ENCODE measurements at places on chromosomes 5 and 9.

DNA sequence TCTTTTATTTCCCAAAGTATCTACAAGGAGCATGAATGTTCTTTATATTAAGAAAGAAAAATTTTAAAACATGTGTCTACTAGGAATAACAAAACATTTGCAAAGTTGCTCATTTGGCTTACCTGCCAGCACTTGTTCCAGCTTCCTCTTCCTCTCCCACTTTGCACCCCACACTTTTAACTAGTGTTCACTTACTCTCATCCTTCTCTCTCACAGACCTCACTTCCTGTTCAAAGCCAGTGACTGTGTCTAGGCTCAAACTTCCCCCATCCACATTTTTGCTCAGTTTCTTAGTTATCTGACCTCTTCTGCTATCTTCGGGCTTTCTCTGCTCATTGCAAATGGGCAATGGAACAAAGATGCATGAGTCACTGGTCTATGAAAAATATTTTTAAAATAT is 512.2 kb upstream of the ZNF462 start:
- no peak for DNase-seq

DNA sequence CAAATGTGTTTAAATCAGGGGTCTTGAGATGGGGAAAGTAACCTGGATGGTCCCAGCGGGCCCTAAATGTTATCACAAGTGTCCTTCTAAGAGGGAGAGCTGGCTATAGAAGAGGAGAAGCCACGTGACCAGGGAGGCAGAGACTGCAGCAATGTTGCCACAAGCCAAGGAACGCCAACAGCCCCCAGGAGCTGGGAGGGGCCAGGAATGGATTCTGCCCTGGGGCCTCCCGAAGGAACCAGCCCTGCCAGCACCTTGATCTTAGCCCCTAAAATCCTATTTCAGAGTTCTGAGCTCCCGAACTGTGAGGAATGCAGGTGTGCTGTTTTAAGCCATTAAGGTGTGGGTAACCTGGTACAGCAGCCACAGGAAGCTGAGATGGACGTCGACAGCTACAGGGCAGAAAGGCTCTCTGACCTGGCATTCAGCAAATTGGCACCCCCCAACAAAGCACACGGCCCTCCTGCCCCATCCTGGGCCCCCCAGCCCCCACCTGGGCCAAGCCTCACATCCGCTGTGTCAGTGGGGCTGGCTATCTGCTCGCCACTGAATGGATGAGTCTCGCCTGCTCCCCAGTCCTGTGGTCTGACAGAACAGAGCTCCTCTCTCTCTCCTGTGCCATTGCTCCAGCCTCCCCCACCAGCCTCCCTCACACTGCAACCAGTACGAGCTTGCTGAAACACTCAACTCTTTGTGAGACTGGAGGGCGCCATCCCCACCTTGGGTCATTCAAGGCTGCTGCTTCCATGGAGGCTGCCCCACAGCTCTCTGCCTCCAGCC is 78.8 kb downstream of the ADAMTS2 start:
- DNase-seq, result no peak

- no peak for DNase-seq
Measured at GRCh38 chr5:131129306-131129705, 35.8 kb downstream of the HINT1 start.

DNA sequence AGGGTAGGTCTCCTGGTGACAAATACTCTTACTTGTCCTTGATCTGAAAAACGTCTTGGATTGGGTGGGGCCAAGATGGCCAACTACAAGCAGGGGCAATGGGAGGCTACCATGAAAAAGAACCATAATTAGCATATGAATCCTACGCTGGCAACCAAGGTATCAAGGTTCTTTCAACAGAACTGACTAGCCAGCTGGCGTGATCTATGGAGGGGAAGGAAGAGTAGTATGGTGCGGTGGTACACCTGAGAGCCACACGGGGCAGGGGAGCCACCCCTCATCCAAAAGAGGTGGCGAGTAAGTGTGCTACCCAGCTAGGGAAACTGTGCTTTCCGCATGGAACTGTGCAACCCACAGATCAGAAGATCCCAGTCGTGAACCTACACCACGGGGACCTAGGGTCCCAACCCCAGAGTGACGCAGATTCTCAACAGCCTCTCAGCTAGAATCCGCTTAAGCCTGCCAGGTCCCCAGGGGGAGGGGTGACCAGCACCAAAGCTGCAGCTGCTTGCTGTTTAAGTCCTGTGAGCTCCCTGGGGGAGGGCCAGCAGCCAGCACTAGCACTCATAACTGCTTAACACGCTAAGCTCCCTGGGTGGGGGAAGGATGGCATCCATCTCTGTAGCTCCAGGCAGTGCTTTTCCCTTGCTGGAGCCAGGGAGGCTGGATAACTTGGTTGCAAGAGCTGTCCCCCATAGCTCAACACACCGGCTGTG is 334.8 kb downstream of the FBXL17 start:
- no peak for DNase-seq

- DNase-seq, result no peak
Measured at GRCh38 chr9:97767891-97768290, 70.8 kb upstream of the XPA start.

GRCh38 chr9:16704116-16705110 is 166.1 kb downstream of the BNC2 start:
- DNase-seq, result no peak

GRCh38 chr5:35618781-35619180 is 1.1 kb downstream of the SPEF2 start:
- DNase-seq, result no peak

DNA sequence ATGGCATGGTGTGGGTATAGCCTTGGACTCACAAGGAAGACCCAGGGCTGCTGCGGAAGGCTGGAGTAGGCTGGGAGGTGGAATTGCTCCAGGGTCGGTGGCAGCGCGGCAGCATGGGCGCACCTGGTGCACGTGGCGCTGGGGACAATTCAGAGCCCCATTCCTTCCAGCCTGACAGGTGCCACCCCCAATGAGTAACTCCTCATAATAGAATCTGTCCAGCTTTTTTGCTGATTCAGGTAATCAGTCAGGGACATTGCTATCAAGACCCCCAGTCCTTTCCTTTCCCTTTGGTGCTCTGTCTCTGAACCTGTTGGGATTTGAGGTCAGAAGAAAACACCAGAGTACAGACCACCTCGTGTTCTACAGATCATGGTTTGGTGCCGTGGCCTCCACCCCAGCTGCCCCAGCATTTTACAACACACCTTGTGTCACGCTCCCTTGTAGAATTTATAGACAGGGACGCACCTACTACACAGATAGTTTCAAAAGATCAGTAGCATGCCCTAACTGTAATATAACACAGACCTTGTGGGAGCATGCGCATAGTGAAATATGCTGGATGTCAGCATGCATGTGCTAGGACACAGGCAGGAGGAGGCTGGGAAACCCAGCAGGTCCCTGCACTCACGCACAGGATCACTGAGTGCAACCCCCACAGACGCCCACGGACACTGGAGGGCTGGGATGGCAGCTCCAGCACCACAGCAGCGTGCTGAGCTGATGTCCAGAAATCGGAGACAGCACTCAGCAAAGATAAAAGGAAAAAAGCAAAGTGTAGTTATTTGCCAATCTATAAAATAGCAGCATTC is 47.9 kb upstream of the CTSL start:
- no peak for DNase-seq

GRCh38 chr5:61120534-61120933 is 41.7 kb downstream of the SMIM15 start:
- DNase-seq, result no peak

DNA sequence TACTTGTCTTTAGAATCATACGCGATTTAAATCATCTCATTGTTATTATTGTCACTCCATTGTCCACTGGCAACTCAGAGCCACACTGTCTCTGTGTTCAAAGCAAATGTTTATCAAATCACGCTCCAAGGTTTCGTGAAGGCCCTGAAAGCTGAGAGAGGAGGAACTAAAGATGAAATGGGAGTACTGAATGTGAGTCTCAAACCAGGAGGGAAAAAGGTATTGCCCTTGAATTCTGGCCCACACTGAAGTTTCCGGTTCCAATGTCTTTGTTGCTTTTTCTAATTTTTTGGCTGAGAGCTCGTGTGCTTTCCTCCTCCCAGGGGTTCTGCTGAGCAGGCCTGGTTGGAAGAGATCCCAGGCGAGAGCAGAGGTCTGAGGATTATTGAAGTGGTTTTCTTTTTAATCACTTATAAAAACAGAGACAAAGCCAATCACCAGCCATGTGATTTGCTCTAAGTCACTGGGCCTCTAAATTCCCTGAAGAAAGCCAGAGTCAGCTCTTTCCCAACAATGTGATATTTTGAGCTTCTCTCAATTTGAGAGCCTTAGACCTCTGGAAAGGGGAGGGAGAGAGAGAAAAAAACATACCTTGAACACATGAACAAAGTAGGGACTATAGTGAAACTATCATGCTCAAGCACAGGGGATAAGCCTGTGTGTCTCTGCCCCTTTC is 420.8 kb upstream of the GRAMD2B start:
- DNase-seq, result no peak

DNA sequence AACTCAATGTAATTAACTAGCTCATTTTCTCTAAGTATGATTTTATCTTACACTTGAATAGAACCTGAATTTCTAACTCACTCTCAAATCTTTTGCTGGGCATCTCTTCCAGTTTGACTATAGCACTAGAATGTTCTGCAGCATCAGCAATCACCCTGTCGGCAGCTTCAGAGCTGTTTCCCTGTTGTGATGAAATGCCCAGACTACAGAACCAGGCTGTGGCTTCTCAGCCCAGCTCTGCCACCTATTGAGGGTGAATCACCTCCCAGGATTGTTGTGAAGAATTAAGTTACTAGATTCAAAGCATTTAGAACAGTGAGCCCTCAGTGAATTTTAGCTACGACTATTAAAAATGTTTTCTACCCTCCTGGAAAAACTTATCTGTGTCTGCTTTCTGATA is 90.4 kb upstream of the ANKRD55 start:
- DNase-seq, result no peak

DNA sequence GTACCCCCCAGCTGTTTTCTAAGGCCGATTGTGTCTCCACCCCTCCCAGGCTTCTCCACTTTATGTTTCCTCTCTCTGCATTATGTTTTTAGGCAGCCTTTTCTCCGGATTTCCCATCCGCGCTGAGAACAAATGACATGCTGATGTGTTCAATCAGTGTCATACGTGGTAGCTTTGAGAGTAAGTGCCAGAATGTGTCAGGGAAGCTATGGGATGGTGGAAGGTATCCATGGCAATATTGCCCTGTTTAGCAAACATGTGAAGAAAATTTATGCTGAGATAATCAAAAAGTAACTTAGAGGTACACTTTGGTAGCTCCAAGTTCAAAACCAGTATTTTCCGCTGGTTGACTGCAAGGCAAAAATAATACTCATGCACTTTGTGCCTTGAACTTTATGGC is 36.6 kb upstream of the LECT2 start:
- DNase-seq, result no peak

- DNase-seq, result no peak
Measured at GRCh38 chr9:99693888-99694287, 127.8 kb upstream of the NR4A3 start.

DNA sequence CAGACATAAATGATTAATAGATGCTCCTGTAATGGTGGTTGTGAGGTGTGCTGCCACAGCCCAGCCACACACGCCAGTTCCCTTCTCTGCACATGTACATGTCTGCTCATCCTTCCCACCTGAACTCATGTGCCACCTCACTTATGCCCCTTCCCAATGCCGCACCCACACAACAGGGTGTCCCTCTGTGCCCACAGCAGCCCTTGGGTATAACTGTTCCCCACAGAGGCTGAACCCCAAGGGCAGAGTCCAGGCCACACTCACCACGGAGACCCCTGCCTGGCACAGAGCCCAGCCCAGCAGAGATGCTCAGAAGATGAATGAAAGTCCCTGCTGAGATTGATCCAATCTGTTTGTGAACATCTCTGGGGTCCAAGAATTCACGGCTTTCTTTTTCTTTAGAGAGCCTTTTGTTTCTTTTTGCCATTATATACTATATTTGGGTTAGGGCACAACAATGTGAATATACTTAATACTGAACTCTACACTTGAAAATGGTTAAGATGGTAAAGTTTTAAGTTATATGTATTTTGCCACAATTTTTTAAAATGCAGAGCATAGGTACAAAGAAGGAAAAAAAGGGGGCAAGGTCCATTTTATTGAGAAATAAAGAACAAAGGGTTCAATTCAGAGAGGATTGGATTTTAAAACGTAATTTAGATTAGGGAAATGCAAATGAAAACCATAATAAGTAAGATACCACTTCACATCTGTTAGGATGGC is 29.6 kb downstream of the IRF1 start:
- DNase-seq, result no peak

DNA sequence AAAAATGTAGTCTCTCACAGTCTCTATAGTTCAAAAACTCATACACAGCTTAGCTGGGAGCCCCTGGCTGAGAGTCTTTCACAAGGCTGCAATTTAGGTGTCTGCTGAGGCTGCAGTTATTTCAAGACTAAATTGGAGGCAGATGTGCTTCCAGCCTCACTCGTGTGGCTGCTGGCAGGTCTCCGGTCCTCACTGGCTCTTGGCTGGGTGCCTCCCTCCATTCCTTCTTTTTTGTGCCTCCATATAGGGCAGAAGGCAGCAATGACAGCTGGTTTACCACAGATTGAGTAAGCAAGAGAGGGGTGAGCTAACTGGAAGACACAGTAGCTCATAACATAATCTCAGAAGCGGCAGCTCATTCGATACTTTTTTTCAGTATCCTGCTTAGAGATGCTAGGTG is 2167.7 kb upstream of the WWC1 start:
- no peak for DNase-seq

GRCh38 chr9:134483361-134484184 is 157.3 kb downstream of the RXRA start:
- no peak for DNase-seq

DNA sequence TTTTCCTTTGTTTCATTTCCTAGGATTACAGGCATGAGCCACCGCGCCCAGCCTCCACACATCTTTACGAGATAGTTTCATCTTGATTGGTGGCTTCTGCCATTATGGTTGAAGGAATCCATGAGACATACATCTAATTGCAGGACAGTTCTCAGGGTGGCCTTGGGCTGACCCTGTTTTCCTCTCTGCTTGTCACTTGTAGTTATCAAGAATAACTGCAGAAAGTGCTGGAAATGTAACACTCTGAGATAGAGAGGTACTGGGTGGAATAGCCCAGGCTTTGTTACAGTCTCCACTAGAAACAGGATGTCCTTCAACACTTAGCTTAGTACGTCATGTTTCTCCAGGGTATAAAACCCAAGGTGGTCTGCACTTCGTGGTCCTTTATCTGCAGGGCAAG is 10.7 kb downstream of the UGT3A2 start:
- no peak for DNase-seq

GRCh38 chr5:80216096-80216495 is 39.8 kb downstream of the SERINC5 start:
- DNase-seq, result no peak

GRCh38 chr5:157509093-157509492 is 49.1 kb downstream of the NIPAL4 start:
- DNase-seq, result no peak

Data from stimulated activated CD8-positive, alpha-beta memory T cell treated with anti-CD3 and anti-CD28 coated beads, Interleukin-2, amount 100 ng/mL, for 1 hour (primary cell).